ENCODE measurements at places on chromosomes 2 and 18.
A peak's percentile ranks its signal among the peaks of the same experiment; 100 is the strongest.

DNA sequence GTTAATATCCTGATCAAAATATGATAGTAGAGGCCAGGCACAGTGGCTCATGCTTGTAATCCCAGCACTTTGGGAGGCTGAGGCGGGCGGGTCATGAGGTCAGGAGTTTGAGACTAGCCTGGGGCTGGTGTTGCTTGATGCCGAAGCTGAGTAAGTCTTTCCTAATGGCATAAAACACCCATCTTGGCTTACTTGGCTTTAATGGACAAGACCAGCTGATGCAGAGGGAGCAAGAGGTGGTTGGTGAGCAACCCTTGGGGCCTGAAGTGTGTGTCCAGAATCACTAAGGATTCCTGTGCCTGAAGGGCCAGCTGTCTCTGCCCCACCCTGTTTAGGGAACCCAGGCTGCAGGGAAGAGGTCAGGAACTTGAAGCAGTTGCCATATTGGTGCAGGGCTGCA lies 217.2 kb downstream of the ARL4C start:
- DNase-seq: no peak

GRCh38 chr2:22486343-22486742 lies 898.6 kb upstream of the KLHL29 start:
- no peak for DNase-seq

DNA sequence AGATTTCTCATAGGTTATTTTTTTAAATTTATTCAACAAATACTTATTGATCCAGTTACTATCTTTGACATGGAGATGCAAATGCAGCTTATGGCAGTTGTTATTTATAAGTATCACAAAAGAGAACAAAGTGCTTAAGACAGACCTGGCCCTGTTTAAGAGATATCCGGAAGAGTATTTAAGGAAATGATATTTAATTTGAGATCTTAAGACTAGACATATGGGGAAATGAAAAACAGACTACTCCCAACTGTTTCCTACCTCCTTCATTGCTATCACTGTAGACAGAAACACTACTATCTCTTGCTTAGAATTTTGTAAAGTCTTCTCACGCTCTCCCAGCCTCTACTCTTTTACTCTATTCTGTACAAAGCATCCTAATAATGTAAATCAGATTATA lies 36.0 kb downstream of the RPRD1A start:
- no peak for DNase-seq

GRCh38 chr18:911486-911885 lies 6.8 kb downstream of the ADCYAP1 start:
- no peak for DNase-seq

DNA sequence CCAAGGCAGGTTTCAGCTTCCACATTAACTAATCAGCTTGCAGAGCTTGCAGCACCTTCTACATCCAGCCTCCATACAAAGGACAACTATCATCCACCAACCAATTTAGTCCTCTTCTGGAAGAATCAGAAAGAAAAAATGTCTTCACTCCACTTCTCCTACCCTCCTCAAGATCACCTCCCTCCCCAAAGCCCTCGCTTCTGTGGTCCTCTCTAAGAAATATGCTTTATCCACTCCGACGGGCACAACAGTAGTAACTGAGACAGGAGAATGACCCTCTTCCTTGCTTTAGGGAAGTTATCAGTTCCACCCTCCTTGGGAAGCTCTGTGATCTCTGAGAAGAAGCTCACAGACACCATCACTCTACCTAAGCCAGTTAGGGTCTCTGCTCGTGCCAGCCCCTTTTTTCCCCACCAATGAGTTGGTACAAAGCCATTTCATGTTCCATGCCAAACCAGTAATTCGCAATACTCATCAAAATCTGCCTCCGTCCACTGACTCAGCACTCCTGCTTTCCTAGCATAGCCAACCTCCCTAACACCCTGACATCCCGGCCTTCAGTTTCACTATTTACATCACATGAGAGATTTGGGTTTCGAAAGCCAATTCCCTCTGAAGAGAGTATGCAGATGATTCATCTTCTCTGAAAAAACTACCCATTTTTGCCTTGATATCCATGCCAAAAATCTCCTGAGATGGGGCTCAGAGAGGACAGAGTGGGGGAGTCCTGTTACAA lies 114.1 kb upstream of the PKDCC start:
- DNase-seq: no peak

GRCh38 chr2:2472044-2472443 lies 141.0 kb upstream of the MYT1L start:
- no peak for DNase-seq

GRCh38 chr2:105262651-105263091 lies 21.1 kb downstream of the GPR45 start:
- DNase-seq: no peak

DNA sequence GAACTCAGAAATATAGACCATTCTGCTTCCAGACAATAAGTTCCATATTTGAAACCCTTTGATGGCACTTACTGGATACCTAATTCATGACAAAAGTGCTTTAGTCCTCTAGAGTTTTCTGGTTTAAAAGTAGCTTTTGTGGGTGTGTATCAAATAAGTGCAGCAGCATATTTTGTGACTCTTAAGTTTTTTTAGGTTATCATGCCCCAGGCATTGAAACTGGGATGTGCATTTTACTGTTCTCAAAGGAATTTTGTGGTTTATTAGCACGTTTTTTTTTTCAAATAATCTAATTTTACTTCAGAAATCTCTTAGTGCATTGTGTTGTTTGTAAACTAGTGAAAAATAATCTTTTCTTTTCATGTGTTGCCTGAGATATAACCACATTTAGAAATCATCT lies 1.5 kb downstream of the XRCC5 start:
- DNase-seq: no peak

- no peak for DNase-seq
These were observed 17.4 kb downstream of the LRP2 start for GRCh38 chr2:169344736-169345485.

DNA sequence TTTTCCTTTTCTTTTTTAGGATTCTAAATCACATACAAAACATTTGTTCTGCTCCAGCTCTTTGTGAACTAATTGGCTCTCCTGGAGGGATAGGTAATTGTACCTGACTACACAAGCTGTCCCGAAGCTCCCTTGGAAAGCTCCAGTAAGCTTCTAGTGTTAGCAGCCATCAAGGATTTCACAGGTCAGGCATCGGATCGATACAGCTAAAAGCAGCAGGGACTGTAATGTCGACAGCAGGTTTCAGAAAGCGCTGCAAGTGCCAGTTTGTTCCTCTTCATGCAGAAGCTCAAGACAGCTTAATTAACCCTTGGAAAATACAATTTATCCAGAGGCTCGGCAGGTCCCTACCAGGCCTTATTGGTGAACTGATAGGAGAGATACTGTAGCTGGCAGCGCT lies 87.2 kb upstream of the VRK2 start:
- no peak for DNase-seq

DNA sequence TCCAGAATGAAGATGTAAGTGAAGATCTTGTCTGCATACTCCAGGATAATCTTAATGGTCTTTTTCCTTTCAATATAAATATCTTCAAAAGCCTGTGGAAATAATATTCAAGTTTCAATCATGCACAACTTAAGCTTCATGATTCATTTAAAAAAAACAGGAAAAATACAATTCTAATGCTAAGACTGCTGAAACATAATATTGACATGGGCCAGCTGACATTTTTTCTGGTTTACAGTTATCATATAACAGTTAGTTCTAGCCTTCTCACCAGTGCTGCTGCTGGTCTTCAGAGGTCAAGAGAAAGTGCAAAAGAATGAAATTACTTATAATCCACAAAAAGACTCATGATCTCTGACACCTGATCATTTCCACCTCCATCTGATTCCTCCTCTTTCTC lies 110.4 kb upstream of the SCN1A start:
- DNase-seq: no peak

DNA sequence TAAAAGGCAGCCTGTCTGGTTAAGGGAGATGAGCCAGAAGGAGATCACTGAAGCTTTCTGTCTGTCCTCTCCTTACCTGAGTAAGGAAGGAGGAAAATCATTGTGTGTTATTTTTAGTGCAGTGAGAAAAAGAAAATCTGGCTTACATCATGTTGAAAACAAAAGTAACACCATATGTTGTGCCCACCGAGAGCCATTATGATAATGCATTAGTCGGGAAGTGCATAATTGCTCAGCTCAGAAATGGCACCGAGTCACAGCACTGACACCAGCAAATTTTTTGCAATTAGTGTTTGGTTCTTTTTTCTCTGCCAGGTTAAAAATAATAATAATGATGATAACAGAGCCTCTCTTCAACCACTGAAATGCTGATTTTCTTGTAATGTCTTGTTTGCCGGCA lies 46.6 kb downstream of the HNMT start:
- DNase-seq: no peak

- no peak for DNase-seq
These were observed 260.9 kb downstream of the ICOS start for GRCh38 chr2:204197336-204198005.

DNA sequence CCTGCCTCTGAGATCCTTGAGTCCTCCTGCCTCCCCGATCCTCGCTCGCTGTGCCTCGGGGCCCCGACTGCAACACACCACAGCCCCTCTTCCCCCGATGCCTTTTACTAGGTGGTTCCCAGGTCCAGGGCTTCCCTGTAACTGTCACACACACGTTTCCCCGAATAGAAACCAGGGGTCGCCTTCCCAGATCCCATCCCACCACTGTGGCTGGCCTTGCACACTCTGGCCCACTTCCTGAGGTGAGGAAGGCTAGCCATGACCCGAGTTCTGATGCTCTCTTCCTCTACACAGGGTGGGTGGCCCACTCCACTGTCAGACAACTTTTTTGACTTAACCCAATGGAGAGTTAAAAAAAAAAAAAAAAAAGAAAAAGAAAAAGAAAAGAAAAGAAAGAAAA lies 139.6 kb upstream of the ASB18 start:
- DNase-seq: no peak

GRCh38 chr2:85890522-85891176 lies 1.9 kb upstream of the ST3GAL5 start:
- DNase-seq: peak; percentile 18

DNA sequence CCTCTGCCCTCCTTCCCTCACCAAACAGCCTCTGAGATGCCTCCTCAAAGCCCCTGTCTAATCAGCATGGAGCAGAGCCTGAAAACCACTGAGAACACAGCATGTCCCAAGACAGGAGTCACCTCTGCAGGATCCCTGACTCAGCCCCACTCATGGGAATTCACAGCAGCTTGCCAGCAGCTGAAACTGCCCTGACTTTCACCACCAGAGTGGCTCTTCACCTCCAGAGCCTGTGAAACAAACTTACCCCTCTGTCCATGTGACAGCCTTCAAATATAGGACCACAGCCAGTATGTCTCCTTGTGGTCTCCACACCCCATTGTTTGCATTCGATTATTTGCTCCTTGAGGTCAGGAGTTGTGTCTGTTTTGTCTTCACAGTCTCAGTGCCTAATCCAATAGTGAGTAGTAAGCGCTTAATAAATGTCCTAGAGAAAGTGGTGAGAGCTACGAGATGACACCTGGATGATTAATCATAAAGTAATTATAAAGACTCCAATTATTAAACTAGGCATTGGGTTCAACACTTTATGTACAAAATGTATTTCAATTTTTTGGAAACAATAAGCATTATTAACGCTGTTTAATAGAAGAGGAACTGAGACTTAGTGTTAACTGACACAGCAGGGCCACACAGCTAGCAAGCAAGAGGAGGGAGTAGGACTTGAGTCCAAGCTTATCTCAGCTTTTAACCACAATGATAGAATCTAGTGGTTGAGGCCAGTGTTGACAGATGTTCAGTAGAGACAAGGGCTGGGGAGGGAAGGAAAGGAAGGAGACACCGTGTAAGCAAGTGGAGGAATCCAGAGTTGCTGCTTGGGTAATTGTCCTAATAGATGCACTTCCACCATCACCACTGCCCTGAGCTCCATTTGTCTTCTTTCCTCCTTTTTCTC lies 358.7 kb upstream of the TNP1 start:
- DNase-seq: no peak

- DNase-seq: no peak
These were observed 135.6 kb upstream of the ZNF236 start for GRCh38 chr18:76686737-76687231.

DNA sequence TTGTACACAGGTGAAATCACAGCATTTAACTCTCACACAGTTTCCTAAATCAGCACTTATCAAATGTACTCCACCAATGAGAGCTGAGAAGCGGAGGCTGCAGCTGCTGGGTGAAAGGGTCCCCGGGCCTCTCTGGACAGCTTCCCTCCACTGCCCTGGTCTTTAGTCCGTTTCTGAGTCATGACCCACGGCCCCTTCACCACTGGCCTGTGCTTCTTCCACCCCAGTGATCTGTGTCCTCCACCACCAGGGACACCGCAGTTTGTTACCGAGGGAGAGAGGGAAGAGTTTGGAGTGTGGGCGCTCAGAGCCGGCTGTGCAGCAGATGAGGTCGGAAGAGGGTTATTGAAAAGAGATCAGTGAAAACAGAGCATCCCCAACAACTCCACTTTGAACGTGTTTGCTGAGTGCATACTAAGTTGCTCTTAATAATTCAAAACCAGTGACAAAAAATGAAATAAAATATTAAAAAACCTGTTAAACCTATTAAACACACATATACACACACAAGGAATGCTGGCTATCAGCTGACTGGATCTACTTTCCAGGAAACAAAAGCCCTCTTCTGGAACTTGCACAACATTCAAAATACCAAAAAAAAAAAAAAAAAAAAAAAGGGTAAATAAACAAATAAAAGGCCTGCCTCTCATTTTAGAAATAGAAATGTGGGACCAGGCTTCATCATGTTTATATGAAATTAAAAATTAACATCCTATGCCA lies 54.1 kb downstream of the PXDN start:
- no peak for DNase-seq

DNA sequence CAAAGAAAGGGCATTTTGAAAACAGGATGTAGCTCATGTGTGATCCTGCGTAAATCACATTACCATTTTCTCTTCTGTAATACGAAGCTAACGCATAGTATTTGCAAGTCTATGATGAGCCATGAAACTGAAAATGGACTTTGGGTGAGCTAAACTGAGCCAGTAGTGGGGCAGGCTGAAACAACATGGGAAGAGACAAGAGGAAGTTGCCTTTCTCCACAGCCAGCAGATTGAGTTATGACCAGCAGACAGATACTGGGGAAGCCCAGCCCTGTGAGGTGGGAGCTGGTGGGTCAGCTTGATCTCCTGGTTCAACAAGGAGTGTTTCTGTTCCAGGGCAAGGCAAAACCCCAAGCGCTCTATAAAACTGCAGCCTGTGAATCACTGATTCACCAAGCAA lies 11.8 kb downstream of the CYRIA start:
- DNase-seq: no peak

DNA sequence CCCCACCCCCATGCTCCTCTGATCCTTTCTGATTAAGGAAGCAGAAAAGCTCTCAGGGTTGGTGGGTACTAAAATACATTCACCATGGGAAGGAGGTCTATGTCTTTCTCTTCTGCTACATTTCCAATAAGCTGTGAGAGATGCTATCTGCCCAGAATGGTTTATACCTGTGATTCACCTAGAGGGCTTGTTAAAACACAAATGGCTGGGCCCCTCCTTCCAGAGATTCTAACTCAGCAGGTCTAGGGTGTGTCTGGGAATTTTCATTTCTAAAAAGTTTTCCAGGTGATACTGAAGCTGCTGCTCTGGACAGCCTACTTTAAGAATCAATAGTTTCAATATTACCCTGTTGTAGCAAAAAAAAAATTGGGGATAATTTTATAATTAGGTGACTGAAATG lies 772.2 kb upstream of the ZEB2 start:
- no peak for DNase-seq

- DNase-seq: no peak
These were observed 54.3 kb downstream of the THUMPD2 start for GRCh38 chr2:39724828-39725144.

GRCh38 chr2:218436992-218437391 lies 18.1 kb downstream of the VIL1 start:
- no peak for DNase-seq
